ENCODE measurements at places on chromosomes 5 and 9.

DNA sequence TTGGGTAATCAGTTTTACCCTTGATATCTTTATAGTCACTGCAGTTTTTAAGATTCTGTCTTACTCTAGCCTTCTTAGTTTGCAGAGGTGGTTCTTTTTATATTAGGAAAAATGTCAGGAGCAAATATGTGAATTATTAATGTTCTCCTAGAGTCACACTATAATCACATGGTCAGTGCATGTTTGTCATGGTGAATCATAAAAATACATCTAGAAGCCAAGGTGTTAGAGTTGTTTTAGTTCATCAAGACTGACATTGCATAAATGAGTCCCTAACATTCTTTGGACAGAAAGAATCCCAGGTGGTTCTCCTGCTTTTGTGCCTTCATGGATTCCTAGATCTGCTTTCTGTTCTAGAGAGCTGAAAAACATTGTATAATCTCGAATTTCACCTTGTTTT, 22.9 kb downstream of the ATG10 start:
- no peak for DNase-seq

DNA sequence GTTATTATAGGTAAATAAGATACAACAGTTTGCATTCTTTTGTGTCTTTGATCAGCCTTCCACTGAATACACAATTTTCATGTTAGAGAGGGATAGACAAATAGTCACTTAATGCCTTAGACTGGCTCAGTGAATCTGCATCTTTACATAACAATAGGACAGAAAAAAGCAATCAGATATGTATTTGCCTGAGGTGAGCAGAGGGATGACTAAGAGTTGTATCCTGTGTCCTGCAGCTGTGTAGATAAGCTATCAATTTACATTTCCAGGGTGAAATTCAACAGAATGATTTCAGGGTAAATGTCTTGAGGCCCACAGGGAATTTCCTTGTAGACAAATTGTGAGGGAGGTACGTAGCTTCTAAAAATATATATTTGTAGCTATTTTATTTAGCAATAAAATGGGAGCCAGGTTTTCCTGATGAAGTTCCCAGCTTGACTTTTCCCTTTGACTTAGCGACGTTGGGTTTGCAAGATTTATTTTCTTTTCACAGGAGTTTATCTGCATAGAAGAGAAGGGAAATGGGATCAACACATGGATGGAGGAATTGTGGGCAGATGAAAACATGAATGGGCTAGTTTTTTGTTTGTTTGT, 586.1 kb upstream of the CDH6 start:
- DNase-seq, result no peak

- DNase-seq, result peak; percentile 38
These were observed 343 bp downstream of the KIAA0825 start for GRCh38 chr5:94618029-94618492.

DNA sequence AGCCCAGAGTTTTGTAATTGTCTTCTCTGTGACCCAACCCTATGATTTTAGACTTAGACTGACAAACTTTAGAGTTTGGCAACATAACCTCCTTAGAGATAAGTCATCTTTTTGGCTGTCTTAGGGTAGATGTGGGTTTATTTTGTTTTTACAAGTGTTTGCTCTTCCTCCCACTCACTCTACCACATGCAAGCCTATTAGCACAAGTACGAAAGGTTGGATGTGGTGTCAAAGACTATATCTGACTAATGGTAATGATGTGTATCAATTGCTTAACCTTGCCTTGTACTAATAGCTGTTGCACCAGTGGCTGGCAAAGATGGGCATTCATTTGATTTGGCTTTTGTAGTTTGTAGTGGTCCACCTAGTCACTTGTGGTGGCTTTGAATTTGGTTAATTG, 46.5 kb downstream of the SLC25A46 start:
- DNase-seq, result no peak

DNA sequence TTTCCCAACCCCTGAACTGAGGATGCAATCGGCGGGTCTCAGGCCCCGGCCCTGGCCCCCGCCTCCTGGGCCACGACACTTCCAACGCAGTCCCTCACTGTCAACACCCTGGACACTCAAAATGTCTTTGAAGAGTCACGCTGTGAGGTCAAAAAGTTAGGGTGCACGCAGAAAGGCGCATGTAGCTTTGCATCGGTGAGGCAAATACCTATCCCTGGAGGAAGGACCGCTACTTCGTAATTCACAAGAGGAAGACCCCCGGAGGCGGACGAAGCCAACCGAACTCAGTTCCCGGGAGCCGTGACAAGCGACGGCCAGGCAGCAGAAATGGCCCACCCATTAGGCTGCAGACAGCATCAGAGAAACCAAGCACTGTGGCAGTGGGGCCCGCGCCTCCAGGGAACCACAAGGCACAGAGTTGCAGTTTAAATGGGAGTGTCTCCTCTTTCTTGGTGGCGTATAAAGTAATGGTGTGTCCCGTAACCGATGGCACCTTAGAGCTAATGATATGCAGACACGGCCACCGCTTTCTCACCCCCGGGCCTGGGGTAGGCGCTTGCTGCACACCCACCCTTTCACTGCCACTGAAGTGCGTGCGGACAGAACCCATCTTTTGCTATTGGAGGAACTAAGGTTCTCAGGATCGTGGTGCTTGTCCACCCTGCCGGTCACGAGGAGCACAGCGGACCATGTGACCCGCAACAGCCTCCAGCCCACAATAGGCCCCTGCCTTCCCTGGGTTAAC, 9.0 kb downstream of the ADAMTS2 start:
- DNase-seq, result no peak

DNA sequence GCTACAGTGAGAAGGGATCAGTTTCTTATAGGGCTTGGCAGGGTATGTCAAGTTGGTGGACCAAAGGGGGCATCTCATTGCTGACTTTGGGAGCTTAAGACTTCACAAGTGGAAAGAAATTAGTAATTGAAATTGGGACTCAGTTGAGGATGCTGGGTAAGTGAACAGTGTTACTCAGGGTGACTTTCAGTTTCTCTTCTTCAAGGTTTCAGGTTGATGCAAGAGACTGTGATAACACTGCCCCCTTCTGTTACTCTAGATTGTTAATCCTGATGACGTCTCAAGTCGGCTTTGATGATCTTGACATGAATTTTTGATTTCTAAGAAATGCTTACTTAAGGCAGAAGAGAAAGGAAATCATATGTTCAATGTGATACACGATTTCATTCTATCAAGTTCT, 21.3 kb downstream of the KCTD16 start:
- DNase-seq, result no peak

DNA sequence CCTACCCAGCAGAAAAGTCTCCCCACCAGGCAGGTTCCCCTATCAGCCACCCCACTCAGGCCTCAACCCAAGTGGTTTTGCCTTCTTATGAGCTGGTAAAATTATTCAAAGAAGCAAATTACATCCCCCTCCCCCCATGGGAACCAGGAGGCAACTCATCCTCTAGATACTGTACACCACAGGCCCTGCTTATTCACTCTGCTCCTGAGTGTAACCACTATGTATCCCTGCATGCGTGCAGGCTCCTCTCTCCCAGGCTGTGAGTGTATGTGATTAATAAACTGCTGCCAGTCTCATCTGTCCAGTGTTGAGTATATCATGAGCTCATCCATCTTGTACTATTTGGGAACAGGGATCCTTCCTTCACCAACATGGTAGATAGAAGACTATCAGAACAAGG, 8.6 kb downstream of the KCTD16 start:
- DNase-seq, result no peak

GRCh38 chr5:1515921-1516571, 7.7 kb downstream of the LPCAT1 start:
- DNase-seq, result no peak

DNA sequence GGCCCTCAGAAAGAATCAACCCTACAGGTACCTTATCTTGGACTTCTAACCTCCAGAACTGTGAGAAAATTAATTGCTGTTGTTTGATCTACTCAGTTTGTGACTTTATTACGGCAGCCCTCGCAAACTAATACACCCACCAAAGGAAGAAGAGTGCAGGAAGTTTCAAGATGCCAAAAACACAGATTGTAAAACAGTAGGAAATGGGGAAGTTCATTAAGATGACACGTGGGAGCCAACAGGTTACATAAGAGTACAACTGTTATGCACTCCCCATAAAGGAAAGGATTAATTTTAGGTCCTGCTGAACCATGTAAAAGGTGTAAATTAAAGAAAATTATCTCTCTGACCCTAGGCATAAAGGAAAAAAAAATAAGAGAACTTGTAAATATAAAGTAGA, 294.3 kb downstream of the EPB41L4A start:
- no peak for DNase-seq

DNA sequence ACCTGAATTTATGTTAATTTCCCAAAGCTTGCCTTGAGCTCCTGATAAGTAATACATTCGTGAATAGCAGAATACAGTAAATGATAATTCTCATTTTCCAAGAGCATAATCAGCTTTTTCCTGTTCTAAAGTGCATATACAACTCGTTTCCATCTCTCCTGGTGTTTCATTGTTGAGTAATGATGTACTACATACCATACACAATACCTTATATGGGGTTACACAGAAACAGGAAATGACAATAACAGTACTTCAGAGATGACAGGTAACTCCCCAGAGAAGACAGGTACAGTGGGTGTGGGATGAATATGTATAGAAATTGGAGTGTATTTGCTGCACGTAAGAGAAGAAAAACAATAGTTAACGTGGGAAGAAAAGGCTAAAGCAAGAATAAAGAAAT, 287.1 kb downstream of the TENT4A start:
- DNase-seq, result no peak

- no peak for DNase-seq
These were observed 140.0 kb downstream of the GCNT1 start for GRCh38 chr9:76598981-76599380.

DNA sequence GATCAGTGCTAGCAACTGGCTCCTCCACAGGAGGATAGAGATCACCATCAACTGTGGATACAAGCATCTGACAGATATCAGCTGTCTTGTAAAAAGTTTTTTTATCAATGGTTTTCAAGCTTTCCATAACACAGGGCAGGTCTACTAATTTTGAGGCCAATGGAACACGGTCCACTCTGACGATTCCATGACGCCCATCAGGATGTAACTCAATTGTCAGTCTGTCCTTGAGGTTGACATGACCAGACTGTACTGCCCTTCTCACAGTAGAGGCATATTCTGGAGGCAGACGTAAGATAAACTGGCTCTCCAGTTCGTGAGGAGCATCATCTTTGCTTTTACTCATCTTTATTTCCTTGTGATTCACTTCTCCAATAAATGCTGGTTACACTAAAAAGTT, 885 bp downstream of the TAF7 start:
- no peak for DNase-seq

DNA sequence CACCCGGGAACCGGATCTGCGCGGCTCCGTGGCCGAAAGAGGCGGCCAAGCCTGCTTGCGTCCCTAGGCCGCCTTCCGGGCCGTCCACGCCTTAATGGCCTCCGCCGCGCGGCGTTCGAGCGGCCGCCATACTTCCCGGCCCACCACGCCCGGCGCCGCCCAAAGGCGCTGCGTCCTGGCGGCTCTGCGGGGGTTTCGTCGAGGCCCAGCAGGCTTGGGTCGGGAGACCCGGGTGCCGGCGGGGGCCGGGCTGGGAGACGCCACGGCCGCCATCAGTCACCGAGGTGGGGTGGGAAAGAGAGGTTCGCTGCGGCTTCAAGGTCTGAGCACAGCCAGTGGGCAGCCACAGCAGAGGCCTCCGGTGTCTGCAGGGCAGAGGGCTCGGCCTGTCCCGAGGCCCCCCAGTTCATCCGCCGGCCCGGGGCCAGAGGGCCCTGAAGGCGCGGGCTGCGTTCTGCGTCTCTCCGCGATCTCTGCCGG, 545.8 kb upstream of the CDH10 start:
- DNase-seq, result no peak

DNA sequence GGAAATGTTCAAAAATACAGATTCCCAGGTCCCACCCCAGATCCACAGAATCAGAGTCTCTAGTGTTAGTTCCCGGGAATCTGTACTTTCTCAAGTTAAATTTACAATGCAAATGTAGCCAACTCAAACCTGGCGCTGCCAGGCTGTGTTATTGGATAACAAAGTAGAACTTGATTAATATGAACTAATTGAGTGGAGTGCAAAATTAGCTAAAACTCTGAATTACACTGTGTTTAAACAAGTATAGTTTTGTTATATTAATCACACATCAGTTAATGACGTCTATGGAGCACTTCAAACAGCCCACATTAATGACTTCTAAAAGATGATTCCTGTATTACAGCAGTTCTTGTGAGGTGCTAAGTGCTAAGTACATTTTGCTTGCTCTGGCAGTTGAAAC, 32.4 kb upstream of the CYFIP2 start:
- no peak for DNase-seq

DNA sequence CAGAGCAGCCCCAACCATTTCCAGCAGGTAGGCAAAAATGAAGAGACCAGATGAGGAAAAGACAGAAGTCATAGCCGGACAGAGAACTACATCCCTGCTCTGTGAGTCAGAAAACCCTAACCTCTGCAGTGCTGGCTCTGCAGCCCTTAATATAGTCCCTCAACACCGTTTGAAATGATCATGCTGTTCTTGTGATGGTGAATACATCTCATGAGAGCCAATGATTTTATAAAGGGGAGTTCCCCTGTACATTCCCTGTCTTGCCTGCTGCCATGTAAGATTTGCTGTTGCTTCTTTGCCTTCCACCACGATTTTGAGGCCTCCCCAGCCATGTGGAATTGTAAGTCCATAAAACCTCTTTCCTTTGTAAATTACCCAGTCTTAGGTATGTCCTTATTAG, 216.8 kb upstream of the RFX3 start:
- no peak for DNase-seq

GRCh38 chr5:124592891-124593290, 153.5 kb downstream of the ZNF608 start:
- no peak for DNase-seq

Data from nephron progenitor cell (in vitro differentiated cells).